ENCODE measurements at places on chromosomes 11 and 22. TPM values are rescaled to one million over a fixed set of nuclear protein-coding genes. Genes with fewer than 3 reads are reported as not detected.

DNA sequence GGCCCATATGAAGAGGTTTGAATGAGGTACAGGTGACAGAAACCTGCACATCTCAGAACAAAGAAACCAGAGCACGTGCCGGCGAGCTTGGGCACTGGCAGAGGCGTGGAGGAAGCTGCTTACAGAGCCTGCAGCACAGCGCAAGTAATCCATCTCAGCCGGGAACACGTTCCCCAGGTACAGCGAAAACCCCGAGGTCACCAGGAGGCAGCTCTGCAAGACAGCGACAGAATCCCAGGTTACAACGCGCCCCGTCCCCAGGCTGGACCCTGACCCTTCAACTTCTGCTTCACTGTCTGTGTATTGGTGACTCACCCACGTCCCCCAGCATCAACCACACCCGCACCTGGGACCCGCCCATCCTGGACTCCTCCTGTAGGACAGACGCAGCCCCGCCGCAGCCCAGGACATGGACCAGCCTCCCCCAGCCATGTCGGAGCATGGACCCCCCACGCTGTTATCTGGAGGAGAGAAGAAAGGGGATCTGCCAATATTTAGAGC lies 2.2 kb downstream of the MLC1 start:
- DNase-seq, result no peak

DNA sequence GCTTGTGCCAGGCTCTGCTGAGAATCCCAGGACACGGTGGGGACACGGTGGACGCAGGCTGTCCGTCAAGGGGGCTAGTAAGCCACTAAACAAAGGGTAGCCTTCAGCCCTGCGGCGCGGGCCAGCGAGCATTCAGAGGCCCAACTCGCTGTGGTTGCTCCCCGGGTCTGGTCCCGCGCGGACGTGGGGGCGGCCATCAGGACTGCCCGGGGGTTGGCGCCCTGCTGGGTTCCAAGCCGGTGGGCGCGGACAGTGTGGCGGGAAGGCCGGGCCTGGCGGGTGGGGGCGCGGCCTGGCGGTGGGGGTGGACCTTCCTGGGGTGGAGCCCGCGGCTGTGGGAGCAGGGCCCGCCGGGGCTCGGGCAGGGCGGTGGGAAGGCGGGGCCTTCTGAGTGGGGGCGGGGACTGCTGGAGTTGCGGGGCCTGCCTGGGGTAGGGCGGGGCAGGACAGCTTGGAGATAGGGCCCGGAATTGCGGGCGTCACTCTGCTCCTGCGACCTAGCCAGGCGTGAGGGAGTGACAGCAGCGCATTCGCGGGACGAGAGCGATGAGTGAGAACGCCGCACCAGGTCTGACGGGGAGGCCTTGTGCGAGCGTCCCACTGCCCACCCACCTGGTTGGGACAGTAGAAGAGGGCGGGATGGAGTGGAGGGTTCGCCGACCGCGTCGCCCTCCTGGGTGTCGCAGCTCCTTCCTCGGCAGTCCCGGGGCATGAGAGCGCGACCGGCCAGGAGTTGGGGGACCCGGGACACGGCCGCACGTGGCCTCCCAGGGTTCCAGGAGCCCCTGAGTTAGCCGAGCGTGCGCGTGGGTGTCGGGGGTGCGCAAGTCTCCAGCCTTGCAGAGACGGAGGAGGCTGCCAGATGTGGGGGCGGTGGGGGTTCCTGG lies at the start of gene SERHL2:
SERHL2 (plus strand) TSS at position 482 of the 887 bp plus-strand sequence; CDS start at position 547, 65 bp downstream.
- DNase-seq, result peak; percentile 92

DNA sequence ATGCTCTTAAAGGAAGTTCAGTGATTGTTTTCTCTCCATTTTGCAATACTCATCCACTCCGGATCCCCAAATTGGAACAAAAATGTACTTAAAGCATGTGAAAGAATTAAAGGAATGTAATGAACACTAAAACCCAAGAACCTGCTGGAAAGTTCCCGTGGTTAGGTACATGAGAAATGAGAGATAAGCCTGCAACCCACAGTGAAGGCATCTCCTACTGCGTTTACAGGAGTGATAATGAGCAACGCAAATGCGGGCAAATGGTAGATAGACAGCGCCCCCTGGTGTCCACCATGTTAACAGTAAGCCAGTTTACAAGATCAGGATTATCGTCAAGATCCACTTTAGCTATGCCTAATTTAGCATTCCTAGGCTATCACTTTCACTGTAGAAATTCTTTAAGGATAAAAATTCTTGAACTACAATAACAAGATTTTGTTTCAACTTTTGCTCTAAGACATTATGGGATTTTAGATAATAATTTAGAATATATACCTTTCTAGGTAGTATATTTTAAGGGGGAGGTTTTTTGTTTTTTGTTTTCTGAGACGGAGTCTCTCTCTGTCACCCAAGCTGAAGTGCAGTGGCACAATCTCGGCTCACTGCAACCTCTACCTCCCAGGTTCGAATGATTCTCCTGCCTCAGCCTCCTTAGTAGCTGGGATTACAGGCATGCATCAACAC lies 29.9 kb downstream of the ALG9 start:
- peak; percentile 79 for DNase-seq

DNA sequence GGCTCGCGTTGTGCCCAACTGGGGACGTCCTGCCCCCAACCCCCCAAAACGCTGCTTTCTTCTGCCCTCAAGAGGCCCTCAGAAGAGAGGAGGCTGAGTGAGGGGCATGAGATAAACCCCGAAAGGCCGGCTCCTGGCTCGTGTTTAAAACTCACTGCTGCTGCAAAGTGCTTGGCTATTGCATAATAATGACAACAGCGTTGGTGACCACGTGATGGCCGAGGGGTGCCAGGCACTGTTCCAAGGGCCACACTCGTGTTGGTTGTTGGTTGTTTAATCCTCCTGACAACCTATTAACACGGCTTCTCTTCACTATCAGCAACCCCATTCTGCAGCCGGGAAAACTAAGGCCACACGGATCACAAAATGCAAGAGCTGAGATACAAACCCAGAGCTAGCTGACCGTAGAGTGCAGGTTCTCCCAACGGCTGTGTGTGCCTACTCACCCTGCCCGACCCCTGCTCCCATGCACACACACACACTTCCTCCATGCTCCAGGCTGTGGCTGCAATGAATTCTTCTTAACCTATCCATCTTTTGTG lies 51.0 kb downstream of the ANO1 start:
- no peak for DNase-seq

- DNase-seq, result no peak
These were observed 136.8 kb downstream of the KIF18A start for GRCh38 chr11:27971171-27971570.

DNA sequence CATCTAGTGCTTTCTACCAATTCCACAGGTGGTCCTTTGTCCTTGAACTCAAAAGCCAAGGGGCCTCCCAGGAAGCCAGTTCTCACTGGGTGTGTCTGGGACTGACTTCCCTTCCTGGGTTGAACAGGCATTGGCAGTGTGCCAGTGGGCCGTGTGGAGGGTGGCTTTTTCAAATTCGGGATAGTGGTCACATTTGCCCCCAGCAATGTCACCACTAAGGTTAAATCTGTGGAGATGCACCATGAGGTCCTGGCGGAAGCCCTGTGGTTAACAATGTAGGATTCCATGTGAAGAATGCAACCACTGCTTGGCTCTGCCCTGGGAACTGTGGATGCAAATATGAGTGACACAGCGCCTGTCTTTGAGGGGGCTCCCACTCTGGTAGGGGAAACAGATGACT lies 53.2 kb upstream of the MTNR1B start:
- DNase-seq, result no peak

OR4X2 gene
- total RNA-seq, result not detected

IGF2 gene
- not detected for total RNA-seq

RAB3IL1 gene
- total RNA-seq, result 0.28 TPM

All from activated naive CD8-positive, alpha-beta T cell treated with anti-CD3 and anti-CD28 coated beads, Interleukin-2, amount 10 ng/mL, durations not matched to agents 7 days and 5 days (primary cell).